ENCODE measurements at places on chromosomes 16 and 17.

DNA sequence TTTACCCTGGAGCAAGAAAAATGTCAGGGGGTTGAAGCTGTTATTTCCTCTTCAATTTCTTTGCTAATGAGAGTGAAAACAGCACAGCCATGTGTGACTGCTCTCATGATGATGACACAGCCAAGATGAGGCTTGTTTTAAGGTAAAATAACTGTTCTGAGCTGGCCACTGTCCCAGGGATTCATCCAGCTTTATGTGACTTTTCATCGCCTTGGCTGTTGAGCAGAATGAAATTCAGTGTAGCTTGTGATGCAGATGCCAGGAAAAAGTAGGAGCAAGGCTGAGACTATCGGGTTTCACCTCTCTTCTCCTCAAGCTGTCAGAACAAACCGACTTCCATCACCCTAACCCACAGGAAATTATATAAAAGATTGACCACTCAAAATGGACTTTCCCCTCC is 361.8 kb upstream of the CDH5 start:
- DNase-seq: peak; percentile 79

GRCh38 chr17:79607940-79608623 is 2.8 kb downstream of the RBFOX3 start:
- peak; percentile 5 for DNase-seq

DNA sequence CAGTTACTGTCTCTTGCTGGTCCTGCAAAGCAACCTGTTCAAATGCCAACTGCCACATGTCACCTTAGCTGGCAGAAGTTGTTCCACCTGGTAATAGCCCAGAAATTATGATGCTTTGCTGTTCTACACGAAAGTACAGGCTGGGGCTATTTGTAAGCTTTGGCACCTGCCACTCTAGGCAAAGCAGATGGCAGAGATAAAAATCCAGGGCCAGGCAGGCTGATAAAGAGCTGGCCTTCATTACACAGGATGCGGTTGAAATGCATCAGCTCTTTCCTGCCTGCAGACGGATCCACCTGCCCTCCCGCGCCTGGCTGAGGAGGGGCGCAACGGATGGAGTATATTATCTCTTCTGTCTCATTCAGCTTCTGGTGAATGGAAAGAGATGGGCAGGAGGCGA is 29.3 kb upstream of the KDM8 start:
- no peak for DNase-seq

GRCh38 chr17:32142038-32142856 is at the start of gene RHOT1:
RHOT1 (plus strand) TSS chr17:32142502; CDS start chr17:32142693, 191 bp downstream.
- peak; percentile 85 for DNase-seq
